ENCODE measurements at places on chromosomes 16 and 17.

DNA sequence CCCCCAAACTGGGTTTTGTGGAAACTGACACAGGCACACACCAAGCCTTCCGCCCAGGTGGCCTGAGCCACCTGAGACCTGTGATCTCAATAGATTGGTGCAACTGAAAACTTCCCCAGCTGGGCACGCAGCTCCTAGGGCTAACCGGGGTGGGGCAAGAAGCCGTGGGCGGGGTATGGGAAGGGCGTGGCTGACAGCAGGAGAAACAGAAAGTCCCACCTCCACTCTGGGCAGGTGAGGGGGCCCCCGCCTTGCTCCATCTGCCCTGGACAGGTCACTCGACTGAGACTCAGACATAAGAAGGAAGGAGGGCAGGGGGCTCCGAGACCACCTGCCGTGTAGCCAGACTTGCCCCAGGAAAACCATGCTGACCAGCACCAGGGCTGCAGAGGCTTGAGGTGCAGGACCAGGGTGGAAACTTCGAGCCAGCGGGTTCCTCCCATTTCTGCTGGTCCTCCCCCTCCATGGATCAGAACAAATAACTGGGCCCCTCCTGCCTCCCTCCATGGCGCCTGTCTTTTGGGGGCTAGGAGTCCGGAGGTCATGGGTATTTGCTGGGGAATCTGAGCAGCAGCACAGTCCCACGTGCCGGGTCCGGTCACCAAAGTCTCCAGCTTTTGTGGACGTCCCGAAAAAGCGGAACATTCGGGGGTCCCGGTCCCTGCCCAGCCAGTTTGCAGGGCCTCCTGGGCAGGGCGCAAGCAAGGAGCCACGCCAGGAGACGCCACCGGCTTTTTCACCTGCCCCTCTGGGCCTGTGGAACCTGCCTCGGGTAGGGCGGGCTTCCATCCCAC, 1.3 kb downstream of the TIMP2 start:
- DNase-seq = peak; percentile 66

DNA sequence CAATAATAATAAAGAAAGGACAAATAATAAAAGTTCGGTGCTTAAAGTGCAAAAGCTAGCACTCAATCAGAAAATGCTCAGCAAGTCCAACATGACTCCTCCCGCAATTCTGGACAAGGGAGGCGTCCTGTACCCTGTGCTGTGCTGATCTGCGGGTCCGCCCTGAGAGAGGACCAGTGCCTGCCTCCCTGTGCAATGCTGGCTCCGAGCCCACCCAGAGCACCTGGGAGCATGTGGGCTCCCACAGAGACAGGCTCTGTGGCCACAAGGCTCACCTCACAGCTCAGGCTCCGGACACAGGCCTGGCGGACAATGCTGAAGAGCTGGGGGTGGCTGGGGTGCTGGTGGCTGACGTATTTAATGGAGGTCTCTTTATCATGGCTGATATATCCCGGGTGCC, 11.1 kb downstream of the FLCN start:
- no peak for DNase-seq

- no peak for DNase-seq
These were observed 1386.4 kb downstream of the CDH11 start for GRCh38 chr16:63735456-63735855.

GRCh38 chr17:70128727-70129238, 40.5 kb upstream of the KCNJ2 start:
- no peak for DNase-seq

- DNase-seq = no peak
These were observed 110.2 kb upstream of the CACNG5 start for GRCh38 chr17:66724581-66725341.

DNA sequence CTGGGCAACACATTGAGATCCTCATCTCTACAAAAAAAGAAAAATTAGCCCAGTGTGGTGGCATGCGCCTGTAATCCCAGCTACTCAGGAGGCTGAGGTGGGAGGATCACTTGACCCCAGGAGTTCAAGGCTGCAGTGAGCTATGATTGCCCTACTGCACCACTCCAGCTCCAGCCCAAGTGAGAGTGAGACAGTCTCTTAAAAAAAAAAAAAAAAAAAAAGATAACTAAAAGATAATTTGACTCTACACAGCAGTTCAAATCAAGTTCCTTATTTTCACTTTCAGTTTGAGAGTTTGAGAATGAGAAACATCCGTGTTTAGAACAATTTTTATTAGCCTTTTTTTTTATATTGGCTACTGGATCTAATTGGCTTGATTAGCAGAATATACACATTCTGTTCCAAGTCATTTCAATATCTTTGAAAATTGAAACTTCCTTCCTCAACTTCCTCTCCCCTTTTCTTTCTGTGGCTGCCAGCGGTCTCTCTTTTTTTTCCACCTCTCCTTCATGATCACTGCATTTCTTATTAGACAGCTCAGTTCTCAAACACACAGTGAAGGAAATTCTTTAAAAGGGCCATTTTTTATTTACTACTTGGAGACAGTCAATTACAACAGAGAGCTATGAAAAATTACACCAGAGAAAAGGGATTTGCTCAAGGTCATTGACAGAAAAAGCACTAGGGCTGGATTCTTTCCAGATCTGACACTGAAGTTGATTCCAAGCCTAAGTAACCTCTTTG, 4.5 kb upstream of the ACSF2 start:
- no peak for DNase-seq

DNA sequence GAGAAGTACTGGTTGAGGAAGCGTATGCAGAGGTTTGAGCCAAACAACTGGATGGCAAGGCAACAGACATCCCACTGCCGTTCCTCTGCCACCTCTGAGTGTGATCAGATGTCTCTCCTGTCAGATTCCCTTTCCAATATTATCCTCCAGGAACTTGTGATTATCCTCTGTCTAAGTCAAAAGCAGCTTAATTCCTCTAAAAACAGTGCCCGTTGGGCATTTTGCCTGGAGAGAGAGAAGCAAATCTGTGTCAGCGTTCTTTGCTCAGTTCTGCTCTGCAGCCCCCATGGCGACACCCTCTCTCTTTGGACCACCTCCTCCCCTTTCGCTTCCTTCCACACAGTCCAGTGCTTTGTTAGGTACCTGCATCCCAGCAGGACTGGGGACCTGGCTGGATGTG, 56.1 kb upstream of the TBX2 start:
- DNase-seq = no peak

- no peak for DNase-seq
These were observed 6.0 kb upstream of the CCL3 start for GRCh38 chr17:36095992-36096391.

- DNase-seq = no peak
These were observed 18.4 kb downstream of the CARHSP1 start for GRCh38 chr16:8850279-8850885.

DNA sequence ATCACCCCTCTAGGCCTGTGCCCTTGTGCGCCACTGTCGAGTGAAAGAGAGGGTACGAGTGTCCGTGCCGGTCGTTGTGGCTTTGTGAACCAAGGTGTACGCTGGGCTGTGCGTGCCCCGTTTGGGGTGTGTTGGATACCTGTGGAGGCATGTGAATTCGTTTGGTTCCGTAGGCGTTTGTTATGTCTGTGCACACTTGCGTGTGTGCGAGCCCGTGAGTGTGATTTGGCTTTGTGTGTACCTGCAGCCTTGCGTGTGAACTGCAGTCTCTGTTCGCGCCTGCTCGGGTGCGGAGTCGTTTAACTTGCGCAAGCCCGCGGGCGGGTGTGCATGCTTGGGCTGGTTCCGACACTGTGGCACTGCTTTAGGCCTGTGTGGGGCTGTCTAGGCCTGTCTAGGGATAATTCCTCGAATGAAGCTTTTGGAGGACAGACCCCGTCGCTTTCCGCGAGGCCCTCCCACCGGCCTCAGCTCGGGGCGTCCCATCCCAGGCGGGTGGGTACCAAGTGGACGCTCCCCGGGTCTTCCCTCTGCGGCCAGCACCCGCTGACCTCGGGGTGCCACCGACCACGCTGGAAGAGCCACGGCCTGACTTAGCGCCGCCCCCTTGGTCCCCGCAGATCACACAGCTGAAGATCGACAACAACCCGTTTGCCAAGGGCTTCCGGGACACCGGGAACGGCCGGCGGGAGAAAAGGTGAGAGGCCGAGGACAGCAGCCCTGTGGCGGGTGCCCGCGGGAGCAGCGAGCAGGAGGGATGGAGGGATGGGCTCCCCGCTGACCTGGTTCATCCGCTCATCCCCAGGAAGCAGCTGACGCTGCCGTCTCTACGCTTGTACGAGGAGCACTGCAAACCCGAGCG, 4.4 kb downstream of the TBX2 start:
- no peak for DNase-seq

DNA sequence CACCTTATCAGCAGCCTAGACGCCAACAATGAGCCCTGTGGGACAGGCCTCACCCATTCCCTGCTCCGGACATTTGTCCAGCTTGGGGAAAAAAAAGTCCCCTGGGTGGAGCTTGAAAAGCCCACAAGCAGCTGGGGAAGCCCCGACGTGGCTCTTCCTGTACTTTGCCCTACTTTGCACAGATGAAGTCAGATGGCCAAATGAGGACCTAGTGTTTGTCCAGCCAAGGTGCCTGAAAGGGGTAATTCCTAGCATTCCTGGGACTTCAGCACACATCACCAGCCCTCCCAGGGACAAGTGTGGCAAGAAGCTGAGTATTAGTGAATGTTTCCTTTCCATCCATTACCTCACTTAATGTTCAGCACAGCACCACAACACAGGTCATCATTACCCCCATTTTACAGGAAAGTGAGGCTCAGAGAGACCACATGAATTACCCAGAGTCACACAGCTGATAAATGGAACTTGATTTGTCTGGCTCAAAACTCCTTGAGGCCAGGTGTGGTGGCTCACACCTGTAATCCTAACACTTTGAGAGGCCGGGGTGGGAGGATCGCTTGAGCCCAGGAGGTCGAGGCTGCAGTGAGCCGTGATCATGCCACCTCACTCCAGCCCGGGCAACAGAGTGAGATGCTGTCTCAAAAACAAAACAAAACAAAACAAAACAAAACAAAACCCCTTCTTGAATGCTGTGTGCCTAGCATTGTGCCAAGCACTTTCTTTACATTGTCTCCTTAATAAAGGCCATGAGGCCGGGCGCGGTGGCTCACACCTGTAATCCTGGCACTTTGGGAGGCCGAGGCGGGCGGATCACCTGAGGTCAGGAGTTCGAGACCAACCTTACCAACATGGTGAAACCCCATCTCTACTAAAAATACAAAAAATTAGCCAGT, 19.9 kb upstream of the PLLP start:
- DNase-seq = no peak
